Glutamatergic neuron (in vitro differentiated cells): ENCODE measurements at places on chromosomes 3 and 15. TPM values are rescaled to one million over a fixed set of nuclear protein-coding genes. Genes with fewer than 3 reads are reported as not detected.

GRCh38 chr3:56622381-56622780, 60.7 kb downstream of the TASOR start:
- DNase-seq: no peak
- no peak overlapping the region for H3K27ac ChIP-seq
- H3K27me3 ChIP-seq: no peaks in the 10 kb centered on the region
- H3K4me3 ChIP-seq: no peak overlapping the region
- no peaks in the 10 kb centered on the region for H3K36me3 ChIP-seq

GRCh38 chr15:89226359-89227221, 5.2 kb upstream of the RLBP1 start:
- no peak overlapping the region for H3K4me3 ChIP-seq
- no peak overlapping the region for H3K27ac ChIP-seq
- H3K27me3 ChIP-seq: peaks cover 3% of the 10 kb centered on the region
- DNase-seq: no peak
- H3K36me3 ChIP-seq: no peaks in the 10 kb centered on the region

DNA sequence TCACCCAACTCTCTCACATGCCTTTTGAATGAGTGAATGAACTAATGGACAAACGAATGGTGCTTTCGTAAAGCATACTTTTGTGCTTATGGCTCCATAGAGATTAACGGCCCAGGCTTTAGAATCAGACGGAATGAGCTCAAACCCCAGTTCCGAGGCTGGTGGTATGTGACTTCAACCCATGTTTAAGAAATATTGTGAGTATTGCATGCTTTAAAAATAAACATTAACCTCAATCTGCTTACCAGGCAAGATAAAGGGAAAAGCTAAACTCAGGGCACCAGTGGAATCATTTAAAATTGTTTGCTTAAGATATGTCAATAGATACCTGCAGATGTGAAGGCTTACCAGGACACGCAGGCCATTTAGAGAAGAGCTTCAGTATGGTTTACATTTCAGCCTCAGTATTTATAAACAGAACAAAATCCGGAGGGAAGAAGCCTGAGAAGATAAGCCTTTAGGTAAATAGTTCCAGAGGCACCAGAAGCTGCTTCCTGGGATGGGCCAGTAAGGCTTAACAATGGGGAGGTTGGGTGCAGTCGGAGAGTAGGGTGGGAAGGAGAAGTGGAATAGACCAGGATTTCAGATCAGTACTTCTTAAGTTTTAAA, 186.4 kb downstream of the ADAMTS9 start:
- H3K4me1 ChIP-seq: peaks cover 2% of the 10 kb centered on the region
- no peak overlapping the region for H3K27ac ChIP-seq
- no peak for DNase-seq
- H3K4me3 ChIP-seq: no peak overlapping the region
- no peaks in the 10 kb centered on the region for H3K36me3 ChIP-seq

GRCh38 chr15:101001796-101002195, 82.6 kb downstream of the LRRK1 start:
- no peaks in the 10 kb centered on the region for H3K4me1 ChIP-seq
- no peak for DNase-seq
- H3K36me3 ChIP-seq: peaks cover 9% of the 10 kb centered on the region
- H3K27ac ChIP-seq: no peak overlapping the region

GRCh38 chr15:35141743-35142471, 56.8 kb upstream of the NANOGP8 start:
- no peaks in the 10 kb centered on the region for H3K27me3 ChIP-seq
- no peak overlapping the region for H3K27ac ChIP-seq
- no peak overlapping the region for H3K4me3 ChIP-seq
- no peaks in the 10 kb centered on the region for H3K36me3 ChIP-seq

- no peak for DNase-seq
- no peak overlapping the region for H3K27ac ChIP-seq
- H3K4me3 ChIP-seq: no peak overlapping the region
- H3K27me3 ChIP-seq: no peaks in the 10 kb centered on the region
Measured at GRCh38 chr3:68057637-68058320, 403.4 kb upstream of the SUCLG2 start.

- peaks cover under 1% of the 10 kb centered on the region for H3K4me1 ChIP-seq
- DNase-seq: no peak
- no peaks in the 10 kb centered on the region for H3K27me3 ChIP-seq
- H3K36me3 ChIP-seq: no peaks in the 10 kb centered on the region
Measured at GRCh38 chr3:189132839-189133238, 38.9 kb upstream of the TPRG1 start.

DNA sequence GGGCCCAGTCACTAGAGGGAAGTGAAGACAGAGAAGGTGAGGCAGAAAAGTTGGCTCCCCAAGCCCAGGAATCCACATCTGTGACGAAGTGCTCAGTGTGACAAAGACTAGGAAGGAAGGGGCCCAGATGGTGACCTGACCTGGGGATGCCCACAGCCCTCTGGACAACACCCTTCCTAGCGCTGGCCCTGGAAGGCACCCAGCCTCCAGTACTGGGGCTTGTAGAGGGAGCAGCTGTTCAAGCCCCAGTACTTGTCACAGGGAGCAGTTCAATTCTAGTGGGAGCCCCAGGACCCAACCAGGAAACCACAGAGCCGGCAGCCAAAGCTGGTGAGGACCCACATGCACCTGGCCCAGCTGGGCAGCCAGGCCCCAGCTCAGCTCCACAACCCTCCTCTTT, 190.8 kb downstream of the XXYLT1 start:
- H3K27ac ChIP-seq: peak overlapping the region; percentile 88
- peaks cover 29% of the 10 kb centered on the region for H3K27me3 ChIP-seq
- peak overlapping the region; percentile 71 for H3K4me3 ChIP-seq
- H3K4me1 ChIP-seq: peaks cover 36% of the 10 kb centered on the region
- DNase-seq: no peak
- H3K36me3 ChIP-seq: no peaks in the 10 kb centered on the region

Gene GOLGA8N
- not detected for total RNA-seq

Gene RASGRP1
- total RNA-seq: not detected

Gene SPINK8
- total RNA-seq: not detected

Gene GRM7
- 1.4 TPM for total RNA-seq

Gene TIPARP
- 9.5 TPM for total RNA-seq

Gene ISLR2
- 21.1 TPM for total RNA-seq
